ENCODE measurements at places on chromosomes 6 and 20. TPM values are rescaled to one million over a fixed set of nuclear protein-coding genes. Genes with fewer than 3 reads are reported as not detected.

FOXQ1 gene
- total RNA-seq: 2.7 TPM

TEAD3 gene
- 82.2 TPM for total RNA-seq

IMPG1 gene
- total RNA-seq: not detected

DSE gene
- 30.7 TPM for total RNA-seq

WFDC5 gene
- total RNA-seq: not detected

GRCh38 chr6:160858886-160859285 lies 132.7 kb upstream of the MAP3K4 start:
- peak; percentile 39 for DNase-seq
- H3K36me3 ChIP-seq: no peaks in the 10 kb centered on the region
- H3K4me3 ChIP-seq: no peak overlapping the region
- H3K4me1 ChIP-seq: no peaks in the 10 kb centered on the region

DNA sequence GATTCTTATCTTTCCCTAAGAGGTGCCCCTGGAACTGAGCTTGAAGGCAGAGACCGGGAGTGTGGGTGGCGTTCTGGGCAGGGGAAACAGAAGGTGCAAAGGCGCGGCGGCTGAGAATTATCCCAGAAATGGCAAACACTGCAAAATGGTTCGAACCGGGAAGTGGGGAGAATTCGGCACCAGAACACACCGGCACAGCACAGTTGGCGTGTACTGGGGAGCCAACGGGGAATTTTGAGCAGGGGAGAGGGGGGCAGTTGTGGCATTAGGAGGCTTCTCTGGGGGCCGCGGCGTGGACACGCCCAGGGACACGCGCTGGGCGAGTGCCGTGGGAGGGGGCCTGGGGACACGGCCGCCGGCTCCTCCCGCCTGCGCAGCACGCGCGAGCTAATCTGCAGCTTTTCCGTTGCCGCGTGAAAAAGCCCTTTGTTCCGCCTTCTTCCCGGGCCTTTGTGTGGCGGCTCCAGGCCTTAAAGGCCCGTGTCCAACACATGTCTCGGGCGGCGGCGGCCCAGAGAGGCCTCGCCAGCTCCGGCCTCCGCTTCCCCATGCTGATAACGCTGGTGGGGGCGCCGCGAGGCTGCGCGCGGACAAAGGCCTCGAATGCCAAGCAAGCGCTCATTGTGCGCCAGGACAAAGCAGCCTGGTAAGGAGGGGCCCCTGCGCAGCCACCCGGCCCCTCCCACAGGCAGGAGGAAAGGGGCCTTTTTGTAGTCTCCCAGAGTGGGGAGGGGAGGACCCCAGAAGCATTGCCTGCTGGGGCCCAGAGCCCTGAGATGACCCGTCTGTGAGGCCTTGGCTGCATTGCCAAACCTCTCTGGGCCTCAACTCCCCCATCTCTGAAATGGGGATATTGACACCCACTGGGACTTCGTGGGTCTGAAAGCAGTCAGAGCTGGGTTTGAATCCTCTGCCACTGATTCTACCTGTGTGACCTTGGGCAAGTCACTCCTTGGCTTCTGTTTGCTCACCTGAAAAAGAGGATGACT lies 82.8 kb downstream of the CD40 start:
- H3K27me3 ChIP-seq: peaks cover 98% of the 10 kb centered on the region

- peak overlapping the region; percentile 54 for H3K4me3 ChIP-seq
- no peaks in the 10 kb centered on the region for H3K27me3 ChIP-seq
- peak overlapping the region; percentile 72 for H3K27ac ChIP-seq
- no peaks in the 10 kb centered on the region for H3K36me3 ChIP-seq
Observed at GRCh38 chr6:3990692-3991491, 88.0 kb downstream of the FAM217A start.

- no peaks in the 10 kb centered on the region for H3K27me3 ChIP-seq
- no peak overlapping the region for H3K4me3 ChIP-seq
- peaks cover 6% of the 10 kb centered on the region for H3K4me1 ChIP-seq
- DNase-seq: no peak
- H3K27ac ChIP-seq: no peak overlapping the region
Observed at GRCh38 chr6:152146385-152146784, 338.9 kb downstream of the ESR1 start.

DNA sequence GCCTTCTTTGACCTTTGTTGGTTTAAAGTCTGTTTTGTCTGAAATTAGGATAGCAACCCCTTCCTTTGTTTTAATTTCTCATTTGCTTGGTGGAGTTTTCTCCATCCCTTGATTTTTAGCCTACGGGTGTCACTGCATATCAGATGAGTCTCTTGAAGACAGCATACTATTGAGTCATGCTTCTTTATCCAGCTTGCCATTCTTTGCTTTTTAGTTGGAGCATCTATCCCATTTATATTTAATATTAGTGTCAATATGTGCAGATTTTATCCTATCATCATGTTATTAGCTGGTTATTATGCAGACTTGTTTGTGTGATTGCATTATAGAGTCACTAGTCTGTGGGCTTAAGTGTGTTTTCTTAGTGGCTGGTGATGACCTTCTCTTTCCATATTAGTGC lies 622.2 kb downstream of the MMUT start:
- H3K27ac ChIP-seq: no peak overlapping the region

DNA sequence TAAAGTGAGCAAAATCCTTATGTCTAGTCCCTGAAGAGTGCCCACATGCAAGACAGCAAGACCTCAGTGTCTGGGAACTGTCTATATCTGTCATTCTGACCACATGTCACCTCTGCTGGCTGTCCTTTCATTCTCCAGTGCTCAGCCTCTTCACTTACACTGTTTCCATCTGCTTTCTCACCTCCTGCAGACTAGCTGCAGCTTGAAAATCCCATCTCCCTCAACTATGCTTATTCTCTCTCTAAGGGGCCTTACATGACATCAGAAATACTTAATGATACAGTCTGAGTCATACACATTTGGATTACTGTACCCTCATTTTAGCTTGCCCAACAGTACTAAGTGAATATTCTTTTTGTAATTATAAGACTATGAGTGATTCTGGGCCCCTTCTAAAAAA lies 587.8 kb downstream of the EPM2A start:
- H3K36me3 ChIP-seq: no peaks in the 10 kb centered on the region
- no peaks in the 10 kb centered on the region for H3K27me3 ChIP-seq

GRCh38 chr6:137039010-137039409 lies 5.8 kb downstream of the IL20RA start:
- no peak overlapping the region for H3K27ac ChIP-seq
- no peaks in the 10 kb centered on the region for H3K27me3 ChIP-seq
- DNase-seq: no peak
- H3K4me3 ChIP-seq: no peak overlapping the region
- H3K4me1 ChIP-seq: peaks cover 4% of the 10 kb centered on the region
- no peaks in the 10 kb centered on the region for H3K36me3 ChIP-seq

GRCh38 chr6:111417181-111417585 lies 65.8 kb downstream of the REV3L start:
- peaks cover 55% of the 10 kb centered on the region for H3K4me1 ChIP-seq
- H3K36me3 ChIP-seq: no peaks in the 10 kb centered on the region
- no peak overlapping the region for H3K4me3 ChIP-seq
- DNase-seq: no peak
- H3K27me3 ChIP-seq: no peaks in the 10 kb centered on the region
- peak overlapping the region; percentile 65 for H3K27ac ChIP-seq

DNA sequence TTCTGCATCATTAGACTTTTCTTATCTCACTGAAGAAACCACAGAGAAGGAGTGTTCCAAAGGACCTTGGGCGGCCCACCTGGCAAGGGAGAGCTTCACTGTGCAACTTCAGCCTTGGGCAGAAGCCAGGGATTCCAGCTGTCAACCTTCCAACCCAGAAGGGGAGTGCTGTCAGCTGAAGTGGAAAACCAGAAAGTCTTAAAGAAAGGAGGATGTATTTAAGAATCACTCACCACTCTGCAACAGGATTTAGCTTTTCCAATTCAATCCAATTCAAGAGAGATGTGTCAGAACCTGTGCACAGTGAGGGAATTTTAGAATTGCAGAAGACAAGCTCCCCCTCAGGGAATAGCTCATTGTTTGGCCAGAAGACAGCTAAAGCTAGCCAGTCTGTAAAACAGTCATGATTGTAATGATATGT lies 553.7 kb downstream of the CD83 start:
- no peak overlapping the region for H3K4me3 ChIP-seq
- no peaks in the 10 kb centered on the region for H3K27me3 ChIP-seq

GRCh38 chr20:5504061-5504739 lies 187.4 kb upstream of the PROKR2 start:
- DNase-seq: peak; percentile 93
- no peaks in the 10 kb centered on the region for H3K36me3 ChIP-seq
- H3K27ac ChIP-seq: peak overlapping the region; percentile 77
- no peaks in the 10 kb centered on the region for H3K27me3 ChIP-seq
- H3K4me3 ChIP-seq: peak overlapping the region; percentile 70
- H3K4me1 ChIP-seq: no peaks in the 10 kb centered on the region

- DNase-seq: no peak
- no peak overlapping the region for H3K27ac ChIP-seq
- no peaks in the 10 kb centered on the region for H3K36me3 ChIP-seq
- H3K4me3 ChIP-seq: no peak overlapping the region
Observed at GRCh38 chr6:37205997-37206340, 36.0 kb downstream of the PIM1 start.

GRCh38 chr6:156857573-156857972 lies 80.4 kb downstream of the ARID1B start:
- no peaks in the 10 kb centered on the region for H3K27me3 ChIP-seq
- H3K4me3 ChIP-seq: no peak overlapping the region
- no peak overlapping the region for H3K27ac ChIP-seq
- H3K4me1 ChIP-seq: peaks cover 33% of the 10 kb centered on the region
- no peaks in the 10 kb centered on the region for H3K36me3 ChIP-seq

DNA sequence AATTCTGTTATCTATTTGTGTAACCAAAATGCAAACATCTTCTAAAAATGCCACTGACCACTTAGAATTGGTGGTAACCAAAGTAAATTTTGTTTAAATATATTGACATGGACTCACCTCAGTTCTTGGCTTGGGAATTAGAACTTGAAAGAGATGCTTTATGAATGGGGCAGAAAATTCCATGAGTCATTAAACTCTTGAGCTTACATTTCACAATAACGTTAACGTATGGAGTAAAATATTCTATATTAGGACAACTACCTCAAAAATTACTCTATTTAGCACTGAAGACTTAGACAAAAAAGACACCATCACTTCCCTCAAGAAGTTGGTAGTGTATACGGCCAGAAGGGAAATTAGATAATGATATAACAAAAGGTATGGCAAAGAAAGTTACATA lies 752.2 kb upstream of the MARCKS start:
- H3K4me1 ChIP-seq: no peaks in the 10 kb centered on the region
- no peak overlapping the region for H3K27ac ChIP-seq
- DNase-seq: no peak
- no peaks in the 10 kb centered on the region for H3K36me3 ChIP-seq
- H3K27me3 ChIP-seq: no peaks in the 10 kb centered on the region
- no peak overlapping the region for H3K4me3 ChIP-seq

DNA sequence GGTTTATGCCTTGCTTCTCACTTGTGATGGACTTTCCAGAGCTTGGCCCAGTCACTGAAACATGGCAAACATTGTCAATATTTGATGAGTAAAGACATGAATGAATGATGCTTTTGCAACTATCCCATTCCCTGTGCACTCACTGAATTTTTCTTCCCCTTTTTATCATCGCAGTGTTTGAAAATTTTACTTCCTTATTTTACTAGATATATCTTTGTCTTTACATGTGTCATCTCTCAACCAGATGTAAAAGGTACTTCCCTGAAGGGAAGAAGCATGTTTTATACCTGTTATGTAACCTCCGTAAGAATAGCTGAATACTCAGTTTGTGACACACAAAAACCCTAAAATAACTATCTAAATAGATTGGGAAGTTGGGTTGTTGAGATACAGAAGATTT lies 544.7 kb upstream of the FLRT3 start:
- no peaks in the 10 kb centered on the region for H3K27me3 ChIP-seq
- no peaks in the 10 kb centered on the region for H3K4me1 ChIP-seq
- H3K36me3 ChIP-seq: no peaks in the 10 kb centered on the region
- no peak overlapping the region for H3K27ac ChIP-seq

DNA sequence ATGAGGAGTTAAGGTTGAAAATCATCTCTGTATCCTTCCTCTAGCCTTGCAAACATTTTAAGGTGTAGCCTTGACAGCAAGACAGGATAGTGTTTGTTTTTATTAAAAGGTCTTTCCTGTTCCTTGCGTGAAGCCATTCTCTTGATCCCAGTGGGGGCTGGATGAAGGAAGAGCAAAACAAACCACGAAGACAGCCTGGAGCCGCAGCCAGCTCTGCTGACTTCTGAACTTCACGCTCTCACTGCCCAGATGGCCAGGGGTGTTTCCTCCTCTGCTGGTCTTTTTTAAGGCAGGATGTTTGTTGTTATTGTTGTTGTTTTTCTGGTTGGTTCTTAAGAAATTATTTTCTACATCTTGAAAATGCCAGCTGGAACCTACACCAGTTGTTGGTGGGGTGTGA lies 156.4 kb downstream of the MTHFD1L start:
- DNase-seq: no peak
- no peak overlapping the region for H3K27ac ChIP-seq
- H3K4me3 ChIP-seq: no peak overlapping the region
- peaks cover 5% of the 10 kb centered on the region for H3K36me3 ChIP-seq

GRCh38 chr6:30130887-30131862 lies 4.8 kb upstream of the TRIM40 start:
- H3K27ac ChIP-seq: no peak overlapping the region
- peaks cover 90% of the 10 kb centered on the region for H3K27me3 ChIP-seq
- H3K4me3 ChIP-seq: no peak overlapping the region
- H3K4me1 ChIP-seq: peaks cover 15% of the 10 kb centered on the region
- DNase-seq: peak; percentile 90

GRCh38 chr20:13373400-13373799 lies 152.3 kb downstream of the ISM1 start:
- H3K27ac ChIP-seq: no peak overlapping the region
- no peaks in the 10 kb centered on the region for H3K27me3 ChIP-seq
- no peaks in the 10 kb centered on the region for H3K4me1 ChIP-seq
- no peak for DNase-seq
- H3K4me3 ChIP-seq: no peak overlapping the region

- no peaks in the 10 kb centered on the region for H3K27me3 ChIP-seq
- H3K36me3 ChIP-seq: no peaks in the 10 kb centered on the region
Observed at GRCh38 chr6:129233458-129234134, 350.7 kb downstream of the LAMA2 start.

- peak overlapping the region; percentile 50 for H3K27ac ChIP-seq
- no peak for DNase-seq
- no peak overlapping the region for H3K4me3 ChIP-seq
Observed at GRCh38 chr6:25302677-25303128, 23.5 kb downstream of the CARMIL1 start.

DNA sequence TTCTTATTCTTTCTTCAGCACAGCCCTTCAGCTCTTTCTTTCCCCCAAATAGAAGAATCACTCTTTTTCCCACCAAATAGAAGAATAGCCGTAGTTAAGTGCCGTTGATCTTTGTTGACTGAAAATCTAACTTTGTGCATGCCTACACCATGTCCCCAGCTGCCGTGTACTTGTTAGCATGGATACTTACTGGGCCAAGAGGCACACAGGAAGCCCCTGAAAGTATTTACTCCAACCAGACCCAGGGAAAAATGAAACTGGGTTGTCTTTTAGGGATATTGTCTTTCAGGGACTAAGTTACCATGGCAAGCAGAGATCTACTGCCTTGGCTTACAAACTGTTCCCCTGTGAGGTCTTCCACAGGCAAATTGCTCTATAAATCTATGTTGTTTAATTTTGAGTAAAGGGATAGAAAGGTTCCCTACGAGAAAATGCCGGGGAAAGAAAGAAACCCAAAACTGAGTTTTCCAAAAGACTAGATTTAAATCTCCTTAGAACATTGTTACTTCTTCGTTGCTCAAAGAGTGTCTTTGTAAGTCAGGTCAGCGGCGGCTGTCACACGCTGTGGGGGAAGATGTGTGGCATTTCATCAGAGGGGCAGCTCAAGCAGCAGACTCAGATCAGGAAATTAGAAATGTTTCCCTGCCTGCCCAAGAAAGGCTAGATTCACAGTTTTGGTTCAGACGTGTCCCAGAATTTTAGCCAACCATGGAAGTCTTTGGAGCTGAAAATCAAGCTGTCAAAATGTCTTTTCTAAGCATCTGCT lies 188.2 kb upstream of the PRND start:
- no peak overlapping the region for H3K4me3 ChIP-seq
- no peak for DNase-seq
- no peaks in the 10 kb centered on the region for H3K36me3 ChIP-seq
- H3K27me3 ChIP-seq: peaks cover 5% of the 10 kb centered on the region
- no peaks in the 10 kb centered on the region for H3K4me1 ChIP-seq

Measured in esophagus muscularis mucosa (tissue), 4 donors.